NCI-H1436 treated with DMSO at 0.1 percent for 48 hours (cell line): ENCODE measurements at places on chromosomes 6 and 20.

GRCh38 chr6:70282919-70283461, 19.9 kb downstream of the COL9A1 start:
- DNase-seq = no peak

DNA sequence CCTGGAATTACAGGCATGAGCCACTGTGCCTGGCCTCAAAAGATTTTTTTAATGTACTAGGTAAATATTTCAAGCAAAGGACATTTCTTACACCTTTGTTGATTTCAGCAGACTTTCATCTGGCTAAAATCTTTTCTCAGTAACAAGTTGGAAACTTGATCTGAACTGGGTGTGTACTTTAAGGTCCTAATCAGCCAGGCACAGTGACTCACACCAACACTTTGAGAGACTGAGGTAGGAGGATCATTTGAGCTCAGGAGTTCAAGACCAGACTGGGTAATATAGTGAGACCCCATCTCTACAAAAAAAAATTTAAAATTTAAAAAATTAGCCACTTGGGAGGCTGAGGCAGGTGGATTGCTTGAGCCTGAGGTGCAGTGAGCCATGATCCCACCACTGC, 7.0 kb upstream of the RALGAPA2 start:
- DNase-seq = no peak

DNA sequence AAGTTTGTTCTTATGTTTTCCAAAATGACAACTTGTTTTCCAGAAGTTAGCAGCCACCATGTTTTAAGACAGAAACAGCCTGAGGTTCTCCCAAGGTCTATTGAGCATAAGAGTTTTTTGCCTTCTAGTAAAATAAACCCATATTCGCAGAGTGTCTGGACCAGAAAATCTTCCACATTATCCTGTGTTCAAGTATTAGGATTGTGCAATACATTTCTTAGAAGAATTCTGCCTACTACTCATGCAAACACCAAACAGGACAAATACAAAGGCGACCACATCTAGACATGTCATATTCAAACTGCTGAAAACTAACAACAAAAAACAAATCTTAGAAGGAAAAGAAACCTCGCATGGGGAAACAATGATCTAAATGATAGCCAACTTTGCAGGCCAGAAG, 145.4 kb upstream of the AHI1 start:
- DNase-seq = no peak

DNA sequence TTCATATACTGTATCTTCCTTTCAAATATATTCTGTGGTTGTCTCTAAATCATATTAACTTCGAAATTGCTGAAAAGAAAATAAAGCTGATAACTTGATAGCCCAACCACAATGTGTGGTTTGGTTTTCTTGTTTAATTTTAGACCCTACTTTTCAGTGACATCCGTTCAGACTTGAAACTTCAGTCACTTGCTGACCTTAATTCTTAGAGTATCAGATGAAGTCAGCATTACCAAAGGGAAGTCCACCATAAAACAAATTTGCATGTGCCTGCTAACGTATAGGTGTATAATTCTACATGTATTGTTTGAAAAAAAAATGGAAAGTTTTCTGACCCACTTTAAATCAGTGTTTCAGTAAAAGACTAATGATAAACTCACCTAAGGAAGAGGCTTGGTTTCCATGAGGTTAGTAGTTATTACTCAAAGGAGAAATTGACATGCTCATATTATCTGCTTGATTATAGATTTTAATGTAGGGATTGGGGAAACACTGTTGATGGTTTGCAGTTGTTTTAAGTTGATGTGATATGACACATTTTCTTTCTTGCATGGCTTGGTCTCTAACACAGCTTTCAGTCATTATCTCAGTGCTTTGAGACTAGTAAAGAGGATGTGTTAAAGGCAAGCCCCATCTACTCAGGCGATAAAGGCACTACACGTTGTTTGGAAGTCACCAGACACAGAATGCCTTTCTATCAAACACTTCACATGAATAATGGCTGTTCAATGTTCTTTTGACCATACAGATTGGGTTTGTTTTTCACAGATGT, 5.2 kb upstream of the IL17A start:
- DNase-seq = no peak

- no peak for DNase-seq
Measured at GRCh38 chr6:130362128-130362527, 3.7 kb upstream of the TMEM200A start.

DNA sequence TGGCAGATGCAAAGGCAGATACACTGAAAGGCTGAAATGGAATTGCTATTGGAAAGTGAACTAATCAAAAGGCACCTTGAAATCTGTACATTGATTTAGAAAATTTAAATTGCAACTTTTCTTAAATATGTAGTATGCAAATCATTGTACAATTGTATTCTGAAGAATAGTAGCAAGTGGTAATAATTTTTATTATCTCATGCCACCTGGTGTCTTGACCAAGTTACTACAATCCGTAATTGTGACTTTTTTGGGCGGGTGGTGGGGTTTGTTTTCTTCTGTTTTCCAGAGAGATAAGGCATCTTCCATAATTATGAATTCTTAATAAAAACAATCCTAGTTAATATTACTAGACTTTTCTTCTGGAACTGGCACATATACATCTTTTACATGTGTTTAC, 12.5 kb upstream of the BCKDHB start:
- no peak for DNase-seq

DNA sequence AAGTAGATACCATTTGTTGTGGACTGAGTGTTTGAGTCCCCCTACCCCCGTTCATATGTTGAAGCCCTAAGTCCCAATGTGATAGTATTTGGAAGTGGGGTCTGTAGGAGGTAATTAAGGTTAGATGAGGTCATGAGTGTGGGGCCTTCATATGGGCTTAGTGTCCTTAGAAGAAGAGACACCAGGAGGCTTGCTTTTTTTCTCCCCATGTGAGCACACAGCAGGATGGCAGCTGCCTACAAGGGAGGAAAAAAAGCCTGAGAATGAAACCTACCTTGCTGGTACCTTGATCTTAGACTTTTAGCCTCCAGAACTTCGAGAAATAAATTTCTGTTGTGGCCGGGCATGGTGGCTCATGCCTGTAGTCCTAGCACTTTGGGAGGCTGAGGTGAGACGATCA, 67.9 kb upstream of the TULP4 start:
- no peak for DNase-seq

DNA sequence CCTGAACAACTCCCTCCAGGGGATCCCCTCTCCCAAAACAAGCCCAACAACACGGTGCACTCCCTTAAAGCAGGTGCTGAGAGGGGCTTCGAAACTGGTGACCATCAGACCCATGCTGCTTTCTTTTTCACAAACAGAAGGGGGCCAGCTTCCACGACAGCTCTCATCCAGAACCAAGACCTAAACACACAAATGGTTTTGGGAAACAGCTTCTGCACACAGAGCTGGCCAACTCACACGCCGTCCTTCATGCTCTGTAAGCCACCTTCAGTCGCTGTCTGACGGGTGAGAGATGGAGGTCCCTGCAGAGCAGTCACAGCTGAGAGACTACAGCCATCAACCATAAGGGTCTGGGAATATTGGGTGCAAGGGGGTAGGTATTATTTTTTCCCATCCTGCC, 76.3 kb downstream of the ZMYND8 start:
- no peak for DNase-seq

DNA sequence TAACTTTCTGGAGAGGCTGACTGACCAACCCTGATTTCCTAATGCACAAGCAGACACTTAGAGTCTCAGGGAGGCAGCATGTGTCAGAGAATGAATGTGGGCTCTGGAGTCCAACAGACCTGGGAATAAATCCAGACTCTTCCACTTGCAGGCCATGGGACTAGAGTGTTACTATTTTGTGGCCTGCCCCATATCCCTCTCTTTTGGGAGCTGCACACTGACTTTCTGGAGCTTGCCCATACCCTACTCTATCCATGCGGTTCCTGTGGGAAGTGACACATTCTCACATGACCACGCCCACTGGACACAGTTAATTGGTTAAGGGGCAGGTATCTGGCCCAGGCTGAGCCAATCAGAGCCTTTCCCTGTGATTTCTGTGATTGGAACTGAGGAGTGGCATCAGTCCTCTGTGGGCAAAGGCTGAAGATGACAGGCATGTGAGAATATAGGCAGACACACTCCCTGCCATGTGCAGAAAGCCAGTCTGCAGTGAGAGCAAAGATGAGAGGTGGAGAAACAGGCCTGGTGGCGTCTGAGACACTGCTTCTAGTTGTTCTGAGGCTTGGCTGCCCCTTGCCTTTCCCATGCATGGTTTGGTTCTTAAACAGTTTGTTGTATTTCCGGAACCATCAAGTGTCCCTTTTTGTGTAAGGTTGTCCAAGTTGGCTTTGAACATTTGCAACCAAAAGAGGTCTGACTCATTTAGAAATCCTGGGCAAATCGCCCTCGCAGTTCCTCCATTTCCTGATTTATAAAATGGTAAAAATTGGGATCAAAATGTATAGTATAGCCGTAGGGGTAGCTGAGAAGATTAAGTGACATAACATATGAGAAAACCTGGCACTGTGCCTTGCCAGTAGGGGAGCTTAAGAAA, 125.6 kb downstream of the CDC5L start:
- no peak for DNase-seq

DNA sequence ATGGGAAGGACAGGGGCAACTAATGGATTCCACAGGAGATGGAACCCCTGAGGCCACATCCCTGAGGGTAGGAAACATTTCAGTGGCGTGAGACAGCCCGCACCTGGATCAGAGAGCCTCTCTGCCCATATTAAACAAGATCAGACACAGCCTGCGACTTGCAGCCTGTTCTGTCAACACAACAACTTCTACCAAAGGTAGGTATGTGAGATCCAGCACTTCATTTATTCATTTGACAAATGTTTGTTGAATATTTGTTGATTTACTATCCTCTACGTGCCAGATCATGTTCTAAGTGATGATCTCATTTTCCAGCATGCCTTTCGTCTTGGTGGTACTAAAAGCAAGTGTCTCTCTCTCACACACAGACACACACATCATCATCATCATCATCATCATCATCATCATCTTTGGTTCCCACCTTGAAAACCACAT, 43.2 kb upstream of the NT5E start:
- DNase-seq = no peak

DNA sequence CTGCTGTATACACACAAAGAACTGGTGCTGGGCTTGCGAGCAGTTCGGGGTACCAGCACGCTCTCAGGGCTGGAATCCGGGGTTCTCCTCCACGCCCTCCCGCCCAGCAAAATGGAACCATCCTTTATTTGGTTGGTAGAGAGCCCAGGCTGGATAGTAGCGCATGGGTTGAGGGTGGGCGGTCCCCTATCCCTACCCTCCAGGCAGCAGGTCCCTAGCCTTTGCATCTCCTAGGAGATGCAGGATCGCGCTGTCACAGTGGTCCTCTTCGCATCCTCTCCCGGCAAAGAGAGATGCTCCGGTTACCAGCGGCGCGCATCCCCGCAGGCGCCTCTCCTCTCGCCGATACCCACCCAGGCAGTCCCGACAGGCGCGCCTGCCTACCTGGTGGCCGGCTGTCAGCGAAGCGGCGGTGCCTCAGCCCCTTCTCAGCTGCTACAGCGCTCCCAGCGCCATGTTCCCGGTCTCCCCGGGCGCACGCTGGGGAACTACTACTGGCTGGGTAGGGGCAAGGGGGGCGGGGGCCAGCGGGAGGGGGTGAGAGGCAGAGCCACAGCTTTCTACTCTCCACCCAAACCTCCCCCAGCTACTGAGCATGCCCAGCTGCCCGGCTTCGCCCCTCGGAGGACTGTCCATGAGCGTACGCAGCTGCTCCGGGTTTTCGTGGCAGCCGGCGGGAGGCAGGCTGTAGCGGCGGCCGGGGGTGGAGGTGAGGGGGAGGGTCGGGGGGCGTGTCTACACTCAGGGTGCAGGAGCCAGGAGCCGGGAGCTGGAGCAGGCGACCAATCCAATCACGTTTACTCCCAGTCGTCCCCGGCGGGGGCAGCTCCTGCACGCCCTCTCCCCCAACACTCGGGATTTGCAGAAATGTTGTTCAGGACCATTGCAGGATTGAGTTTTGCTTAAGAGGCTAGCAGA, at the start of gene PAK5:
TSS of gene PAK5 (minus strand) at position 699 of the 918 bp plus-strand sequence. CDS start 194,748 bp downstream, outside the sequence.
- DNase-seq = peak; percentile 81

GRCh38 chr20:45138561-45139300, 14.5 kb upstream of the WFDC12 start:
- DNase-seq = no peak

DNA sequence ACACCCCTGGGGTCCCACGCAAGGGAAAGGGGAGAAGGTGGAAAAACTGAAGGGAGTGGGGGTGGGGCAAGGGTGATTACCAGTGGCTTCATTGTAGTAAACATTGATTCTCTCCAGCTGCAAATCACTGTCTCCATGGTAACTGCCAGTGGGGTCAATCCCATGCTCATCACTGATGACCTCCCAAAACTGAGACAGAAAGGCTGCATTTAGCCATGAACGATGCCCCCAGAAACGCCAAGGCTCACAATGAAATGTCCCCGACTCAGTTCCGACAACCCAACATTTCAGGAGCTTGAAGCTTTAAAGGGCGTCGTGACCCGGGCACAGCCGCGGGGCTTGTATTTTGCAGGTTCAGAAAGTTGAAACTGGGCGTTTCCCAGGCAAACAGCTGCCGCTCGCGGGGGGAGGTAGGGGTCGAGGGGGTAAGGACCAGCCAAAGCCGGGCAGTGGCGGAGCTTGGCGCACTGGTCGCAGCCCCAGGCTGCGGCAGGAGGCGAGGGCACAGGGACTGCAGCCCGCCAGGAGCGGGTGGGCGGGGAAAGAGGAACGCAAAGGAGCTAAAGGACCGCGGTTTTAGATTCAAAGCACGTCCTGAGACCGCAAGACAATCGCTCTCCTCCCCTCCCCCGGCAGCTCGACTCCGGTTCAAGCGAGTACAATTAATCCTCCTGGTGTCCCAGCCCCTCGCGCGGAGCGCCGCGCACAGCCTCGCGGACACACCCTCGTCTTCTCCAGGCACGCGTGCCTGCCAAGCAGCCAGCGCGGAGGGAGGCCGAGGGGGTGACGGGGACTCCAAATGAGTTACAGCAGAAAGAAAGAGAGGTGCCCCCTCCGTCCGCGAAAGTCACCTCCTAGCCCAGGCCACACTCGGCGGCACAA, 731 bp downstream of the TUBB2B start:
- DNase-seq = no peak

DNA sequence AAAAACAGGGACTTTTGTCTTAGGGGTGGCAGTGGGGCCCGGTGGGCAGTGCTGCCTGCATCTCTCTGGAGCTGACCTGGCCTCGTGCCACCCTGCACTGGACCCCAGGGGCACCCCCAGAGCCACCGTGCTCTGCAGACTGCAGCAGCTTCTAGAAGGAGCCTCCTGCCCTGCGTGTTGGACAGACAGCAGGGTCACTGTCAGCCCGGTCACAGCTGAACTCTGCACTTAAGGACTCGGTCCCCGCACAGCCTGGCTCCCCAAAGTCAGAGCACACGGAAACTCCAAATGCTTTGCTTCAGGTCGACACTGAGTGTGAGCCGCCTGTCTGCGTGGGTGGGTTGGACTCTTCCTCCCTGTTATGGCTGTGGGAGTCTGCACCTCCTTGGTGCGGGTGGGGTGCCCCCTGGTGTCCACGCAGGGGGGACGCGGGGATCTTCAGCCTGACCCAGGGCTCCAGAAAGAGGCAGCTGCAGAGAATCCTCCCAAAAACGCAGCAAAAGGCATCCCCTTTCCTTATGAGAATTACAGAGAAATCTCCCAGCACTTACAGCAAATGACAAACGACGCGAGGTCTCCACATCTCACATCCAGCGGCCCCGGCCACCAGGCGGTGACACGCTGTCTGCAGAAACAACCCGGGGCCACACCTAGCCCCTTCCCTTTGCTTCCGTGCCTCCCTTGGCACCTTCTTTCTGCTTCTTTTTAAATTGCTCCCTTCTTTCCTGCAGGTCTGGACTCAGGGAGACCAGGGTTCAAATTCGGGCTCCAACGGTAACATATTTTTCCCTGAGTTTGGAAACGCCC, 36.3 kb upstream of the DACT2 start:
- no peak for DNase-seq
